Fibroblast of skin of left quadriceps (primary cell): ENCODE measurements at places on chromosomes 11 and 22.
A peak's percentile ranks its signal among the peaks of the same experiment; 100 is the strongest.

DNA sequence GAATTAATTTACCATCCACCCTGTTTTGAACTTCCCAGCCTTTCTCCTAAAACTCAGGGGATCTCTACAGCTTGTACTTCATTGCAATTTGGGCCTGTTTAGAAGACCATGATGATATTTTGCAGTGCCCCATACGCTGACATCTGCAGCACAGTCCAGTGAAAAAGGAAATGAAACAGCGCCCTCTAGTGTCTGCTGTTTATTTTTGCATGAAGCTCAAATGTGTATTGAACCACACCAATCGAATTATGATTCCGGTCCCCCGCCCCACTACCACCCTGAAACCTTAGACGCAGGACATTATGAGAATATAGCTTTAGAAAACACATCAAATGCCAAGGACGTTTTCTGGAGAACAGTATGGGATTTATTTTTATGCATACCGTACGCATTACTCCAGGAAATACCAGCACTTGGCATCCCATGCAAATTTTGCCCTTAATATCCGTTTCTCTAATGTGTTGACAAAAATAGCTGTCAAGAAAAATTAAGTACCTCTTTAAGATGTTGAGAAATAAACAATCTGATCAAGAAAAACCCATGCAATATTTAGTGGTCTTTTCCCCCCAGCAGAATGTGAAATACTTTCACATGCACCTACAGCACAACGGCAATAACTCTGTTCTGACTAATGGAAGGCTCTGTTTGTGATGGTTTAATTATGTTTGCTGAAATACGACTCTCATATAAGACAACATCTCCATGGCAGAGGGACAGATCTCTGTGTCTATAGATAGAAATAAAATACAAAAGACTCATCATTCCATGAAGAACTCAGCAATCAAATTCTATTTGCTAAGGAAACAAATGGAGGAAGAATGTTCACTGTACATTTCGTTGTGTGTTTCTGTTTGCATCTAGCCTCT lies 93.9 kb downstream of the TECTA start:
- peak; percentile 37 for DNase-seq

DNA sequence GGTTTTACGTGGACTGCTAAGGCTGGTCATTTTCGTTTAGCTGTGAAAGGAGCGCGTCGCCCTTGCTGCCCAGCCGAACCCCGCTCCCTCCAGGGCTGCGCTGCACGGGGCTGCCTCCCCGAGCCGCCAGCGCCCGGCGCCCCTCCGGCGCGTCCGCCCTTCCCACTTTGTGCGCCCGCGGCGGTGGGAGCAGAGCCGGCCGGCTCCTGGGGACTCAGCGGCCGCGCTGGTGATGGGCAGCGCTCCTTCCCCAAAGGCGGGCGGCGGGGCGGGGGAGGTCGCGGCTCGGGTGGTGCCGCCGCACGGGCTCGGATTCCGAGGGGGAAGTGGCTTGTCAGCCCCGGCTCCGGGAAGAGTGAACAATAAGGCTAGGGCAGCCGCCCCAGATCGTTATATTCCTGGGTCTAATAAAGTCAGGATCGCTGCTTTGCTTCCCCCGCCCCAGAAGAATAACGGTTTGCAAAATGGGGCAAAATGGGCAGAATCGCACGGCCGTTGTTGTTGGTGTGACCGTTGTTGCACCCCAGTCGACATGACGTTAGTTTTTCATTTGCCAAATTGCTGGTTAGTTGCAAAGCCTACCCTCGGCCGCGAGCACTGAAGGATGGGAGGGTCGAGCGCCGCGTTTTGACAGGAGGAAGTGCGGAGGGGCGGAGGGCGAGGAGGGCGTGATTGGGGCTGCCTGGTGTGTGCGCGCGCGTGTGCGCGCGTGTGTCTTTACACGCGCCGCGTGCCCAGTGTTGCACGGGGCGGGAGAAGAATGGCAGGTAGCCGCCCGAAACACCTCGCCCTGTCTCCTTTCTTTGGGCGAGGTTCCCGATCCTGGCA lies 745 bp downstream of the NCAM1 start:
- no peak for DNase-seq

DNA sequence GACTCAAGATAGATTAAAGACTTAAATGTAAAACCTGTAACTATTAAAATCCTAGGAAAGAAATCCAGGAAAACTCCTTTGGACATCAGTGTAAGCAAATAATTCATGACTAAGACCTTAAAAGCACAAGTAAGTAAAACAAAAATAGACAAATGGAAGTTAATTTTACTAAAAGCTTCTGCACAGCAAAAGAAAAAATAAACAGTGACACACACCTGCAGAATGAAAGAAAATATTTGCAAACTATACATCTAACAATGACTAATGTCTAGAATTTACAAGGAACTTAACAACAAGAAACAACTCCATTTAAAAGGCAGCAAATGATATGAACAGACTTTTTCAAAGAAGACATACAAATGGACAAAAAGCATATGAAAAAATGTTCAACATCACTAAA lies 359.1 kb downstream of the LUZP2 start:
- no peak for DNase-seq

DNA sequence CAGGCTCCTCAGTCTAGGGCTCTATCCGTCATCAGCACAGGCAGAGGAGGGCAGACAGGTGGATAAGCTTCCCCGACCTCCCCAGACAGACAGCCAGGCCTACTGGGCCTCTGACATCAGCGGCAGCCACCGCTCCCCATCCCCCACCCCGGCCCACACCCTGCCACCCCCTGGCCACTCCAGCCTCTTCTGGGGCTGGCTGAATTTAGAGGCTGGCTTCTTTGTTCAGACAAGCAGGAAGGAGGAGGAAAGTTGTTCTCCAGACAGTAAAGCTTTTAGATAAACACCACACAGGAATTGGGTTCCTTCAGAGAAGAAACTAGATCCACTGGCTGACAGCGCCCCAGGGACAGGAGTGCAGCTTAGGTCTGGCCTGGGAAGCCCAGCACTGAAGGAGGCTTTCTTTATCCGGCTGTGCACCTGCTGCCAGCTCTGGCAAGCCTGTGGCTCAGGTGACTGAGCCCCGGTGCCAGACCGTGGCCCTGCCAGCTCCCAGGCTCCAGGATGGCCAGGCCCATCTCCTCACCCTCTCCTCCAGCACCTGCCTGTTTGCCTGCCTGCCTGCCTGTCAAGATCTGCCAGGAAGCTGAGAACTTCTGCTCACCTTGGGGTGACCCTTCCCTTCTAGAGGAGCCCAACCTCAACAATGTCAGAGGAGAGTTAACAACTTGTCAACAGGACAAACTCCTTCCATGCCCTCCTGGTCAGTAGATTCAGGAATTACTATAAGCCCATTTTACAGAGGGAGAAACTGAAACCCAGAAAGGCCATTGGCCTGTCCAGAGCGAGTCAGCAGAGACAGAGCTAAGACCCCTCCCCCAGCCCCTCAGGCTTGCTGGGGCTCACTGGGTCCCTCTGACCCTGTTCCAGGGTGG lies 44.0 kb upstream of the KLHL35 start:
- DNase-seq: no peak

DNA sequence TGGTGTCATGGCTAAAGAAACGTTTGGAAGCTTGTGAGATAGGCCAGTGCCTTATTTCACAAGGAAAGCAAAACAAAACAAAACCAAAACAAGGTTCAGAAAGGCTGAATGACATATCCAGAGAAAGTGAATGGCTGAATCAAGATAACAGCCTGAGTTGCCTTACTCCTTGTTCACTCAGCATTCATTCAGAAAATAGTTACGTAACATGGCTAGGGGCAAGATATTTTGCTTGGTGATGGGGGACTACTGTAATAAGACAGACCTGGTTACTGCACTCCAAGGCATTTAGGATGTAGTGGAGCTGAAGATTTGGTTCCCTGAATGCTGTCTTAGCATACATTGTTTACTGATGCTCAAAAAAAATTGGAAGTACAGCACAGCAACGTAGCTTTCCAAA lies 47.7 kb downstream of the C11orf91 start:
- no peak for DNase-seq

- no peak for DNase-seq
These were observed 55.9 kb upstream of the CCDC188 start for GRCh38 chr22:20206709-20207215.

- DNase-seq: no peak
These were observed 196.2 kb downstream of the TBC1D22A start for GRCh38 chr22:46958658-46959057.

- DNase-seq: no peak
These were observed 27.4 kb downstream of the RCN1 start for GRCh38 chr11:32118025-32118974.

GRCh38 chr22:30114361-30114760 lies 34.1 kb downstream of the HORMAD2 start:
- DNase-seq: no peak

DNA sequence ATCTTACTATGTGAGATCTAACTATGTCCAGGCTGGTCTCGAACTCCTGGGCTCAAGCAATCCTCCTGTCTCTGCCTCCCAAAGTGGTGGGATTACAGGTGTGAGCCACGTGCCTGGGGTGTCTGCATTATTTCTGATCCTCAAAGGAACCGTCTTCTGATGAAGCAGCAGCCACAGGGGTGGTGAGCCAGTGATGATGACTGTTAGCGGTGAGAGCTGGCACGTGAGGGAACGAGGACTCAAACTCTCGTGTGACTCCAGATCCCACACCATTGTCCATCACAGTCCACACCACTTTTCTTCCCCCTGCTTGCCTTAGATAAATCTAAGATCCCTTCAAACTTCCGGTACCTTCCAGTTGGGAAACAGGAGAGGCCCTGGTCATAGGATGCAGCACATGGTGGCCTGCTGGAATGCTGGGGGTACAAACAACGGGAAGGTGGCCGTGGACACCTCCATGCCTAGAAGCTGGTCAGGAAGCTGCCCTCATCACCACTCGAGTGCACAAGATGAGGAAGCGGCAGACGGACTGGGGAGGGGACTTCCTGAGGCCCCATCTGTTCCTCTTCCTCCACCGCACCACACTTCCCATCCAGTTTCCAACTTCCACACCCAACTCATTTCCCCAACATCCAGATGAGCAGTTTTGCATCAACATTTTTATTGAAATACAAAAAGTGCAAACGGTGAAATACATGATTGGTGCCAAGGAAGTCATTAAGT lies 23.8 kb downstream of the ARHGAP1 start:
- DNase-seq: no peak

DNA sequence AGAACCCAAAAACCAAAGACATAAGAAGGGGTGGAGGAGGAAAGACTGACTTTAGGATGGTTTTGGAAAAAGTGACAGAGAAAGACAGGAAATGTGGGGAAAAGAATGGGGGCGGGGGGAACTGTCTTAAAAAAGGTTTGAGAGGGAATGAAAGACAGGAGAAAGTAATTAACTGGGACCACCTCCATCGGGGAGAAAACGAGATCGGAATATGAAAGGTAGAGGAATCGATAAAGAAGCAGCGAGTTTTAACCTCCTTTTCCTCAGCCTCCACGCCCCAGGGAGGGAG lies 524 bp downstream of the MTMR2 start:
- DNase-seq: no peak

DNA sequence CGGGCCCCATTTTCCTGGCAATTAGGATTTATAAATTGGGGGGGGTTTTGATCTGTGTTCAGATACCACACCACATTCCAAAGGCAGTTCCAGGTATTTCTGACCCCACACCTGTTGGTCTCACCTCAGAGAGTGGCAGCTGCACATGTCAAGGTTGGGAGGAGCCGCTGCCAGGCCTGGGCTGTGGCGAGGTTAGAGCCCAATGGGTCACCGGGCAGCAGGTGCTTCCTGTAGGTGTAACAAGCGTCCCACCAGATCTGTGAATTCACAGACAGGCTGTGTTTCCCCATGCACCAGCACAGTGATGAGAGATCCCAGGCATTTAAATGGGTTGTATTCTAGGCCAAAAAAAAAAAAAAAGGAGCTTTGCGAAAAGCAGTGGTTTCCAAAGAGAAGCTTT lies 58.6 kb downstream of the CABIN1 start:
- DNase-seq: no peak

DNA sequence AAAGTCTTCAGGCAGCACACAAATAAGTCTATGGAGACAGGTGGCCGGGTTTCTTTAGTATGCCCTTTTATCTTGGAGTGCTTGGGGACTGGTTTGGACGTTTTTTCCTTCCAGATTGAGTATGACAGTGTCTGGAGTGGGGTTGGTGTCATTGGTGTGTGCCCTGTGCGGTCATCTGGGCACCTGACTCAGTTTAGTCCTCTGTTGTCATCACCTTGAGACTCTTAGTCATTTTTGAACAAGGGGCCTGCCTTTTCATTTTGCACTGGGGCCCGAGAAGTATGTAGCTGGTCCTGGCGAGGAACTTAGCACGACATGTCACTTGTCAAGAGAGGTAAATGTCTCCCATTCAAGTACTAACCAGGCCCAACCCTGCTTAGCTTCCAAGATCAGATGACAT lies 27.2 kb upstream of the MYO18B start:
- no peak for DNase-seq

GRCh38 chr11:73800276-73800806 lies 12.7 kb downstream of the MRPL48 start:
- no peak for DNase-seq

DNA sequence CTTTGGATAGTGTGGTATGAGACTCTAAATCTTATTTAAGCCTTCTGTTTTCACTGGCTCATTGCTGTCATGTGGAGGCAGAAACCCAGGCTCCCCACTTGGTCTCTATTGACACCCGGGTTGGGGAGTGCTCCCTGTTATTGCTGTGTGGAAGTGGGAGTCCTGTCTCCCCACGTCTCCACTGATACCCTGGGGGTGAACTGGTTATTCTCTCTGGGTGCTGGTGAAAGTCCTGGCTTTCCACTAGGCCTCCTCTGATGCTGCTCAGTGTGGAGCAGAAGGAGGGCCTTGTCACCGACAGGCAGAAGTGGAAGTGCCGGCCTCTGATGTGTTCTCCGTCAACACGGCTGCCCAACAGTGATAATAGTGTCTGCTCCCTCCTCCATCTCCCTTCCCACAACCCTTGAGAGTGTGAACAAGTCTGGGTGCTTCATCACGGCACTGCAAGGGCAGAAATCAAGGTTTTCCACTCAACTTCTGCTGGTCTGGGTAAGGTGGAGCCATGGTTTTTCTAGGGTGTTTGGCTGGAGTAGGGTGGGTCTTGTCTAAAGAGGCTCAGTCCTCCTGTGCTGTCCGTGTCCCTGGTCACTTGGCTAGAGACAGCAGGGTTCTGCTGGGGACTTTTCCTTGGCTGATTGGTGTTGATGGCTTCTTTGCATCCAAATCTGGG lies 240.7 kb upstream of the B3GAT1 start:
- DNase-seq: no peak

DNA sequence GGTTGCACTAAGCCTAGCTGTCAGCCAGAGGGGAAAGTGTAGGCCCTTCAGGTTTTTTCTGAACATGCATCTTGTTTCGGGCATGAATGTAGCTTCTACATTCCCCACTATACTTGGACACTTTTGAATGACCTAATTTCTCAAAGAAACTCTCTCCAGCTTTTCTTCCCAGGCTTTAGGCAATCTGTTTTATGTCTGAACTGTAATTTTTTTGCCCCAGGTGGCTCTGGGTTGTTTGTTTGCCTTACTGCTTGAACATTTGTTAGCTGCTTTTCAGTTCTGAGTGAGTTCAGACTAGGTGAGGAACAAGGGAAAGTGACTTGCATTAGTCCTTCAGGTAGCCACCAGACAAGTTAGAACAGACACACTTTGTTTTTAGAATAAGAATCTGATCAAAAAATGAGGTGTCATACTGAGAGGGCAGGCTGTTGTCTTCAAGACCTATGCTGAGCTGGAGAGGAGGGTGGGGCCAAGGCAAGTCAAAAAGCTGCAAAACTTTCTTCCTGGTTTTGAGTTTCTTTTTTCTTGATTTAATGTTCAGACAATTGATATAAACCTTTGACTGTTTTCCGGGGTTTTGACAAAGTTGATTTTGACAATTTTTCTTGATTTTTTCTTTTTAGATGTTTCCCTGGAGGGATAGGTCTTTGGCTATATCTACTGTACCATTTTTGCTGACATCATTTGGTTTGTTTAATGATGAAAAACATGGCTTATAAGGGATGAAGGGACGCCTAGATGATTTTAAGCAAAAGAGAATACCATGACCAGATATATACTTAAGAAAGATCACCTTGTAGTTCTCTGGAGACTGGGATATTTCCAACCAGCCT lies 182.8 kb downstream of the WNT11 start:
- no peak for DNase-seq
